ENCODE measurements at places on chromosomes 12 and 14. TPM values are rescaled to one million over a fixed set of nuclear protein-coding genes. Genes with fewer than 3 reads are reported as not detected.

Gene LAG3
- 1.0 TPM for total RNA-seq

- peaks cover 11% of the 10 kb centered on the region for H3K36me3 ChIP-seq
- H3K4me3 ChIP-seq, result no peak overlapping the region
- H3K4me1 ChIP-seq, result no peaks in the 10 kb centered on the region
- no peak for DNase-seq
- H3K27me3 ChIP-seq, result no peaks in the 10 kb centered on the region
These were observed 7.7 kb downstream of the TDP1 start for GRCh38 chr14:89963288-89963978.

- no peak for DNase-seq
- H3K36me3 ChIP-seq, result no peaks in the 10 kb centered on the region
- H3K27me3 ChIP-seq, result peaks cover 3% of the 10 kb centered on the region
- H3K4me1 ChIP-seq, result peaks cover 27% of the 10 kb centered on the region
- H3K27ac ChIP-seq, result peak overlapping the region; percentile 99
These were observed 485 bp downstream of the SENP1 start for GRCh38 chr12:48105321-48105866.

DNA sequence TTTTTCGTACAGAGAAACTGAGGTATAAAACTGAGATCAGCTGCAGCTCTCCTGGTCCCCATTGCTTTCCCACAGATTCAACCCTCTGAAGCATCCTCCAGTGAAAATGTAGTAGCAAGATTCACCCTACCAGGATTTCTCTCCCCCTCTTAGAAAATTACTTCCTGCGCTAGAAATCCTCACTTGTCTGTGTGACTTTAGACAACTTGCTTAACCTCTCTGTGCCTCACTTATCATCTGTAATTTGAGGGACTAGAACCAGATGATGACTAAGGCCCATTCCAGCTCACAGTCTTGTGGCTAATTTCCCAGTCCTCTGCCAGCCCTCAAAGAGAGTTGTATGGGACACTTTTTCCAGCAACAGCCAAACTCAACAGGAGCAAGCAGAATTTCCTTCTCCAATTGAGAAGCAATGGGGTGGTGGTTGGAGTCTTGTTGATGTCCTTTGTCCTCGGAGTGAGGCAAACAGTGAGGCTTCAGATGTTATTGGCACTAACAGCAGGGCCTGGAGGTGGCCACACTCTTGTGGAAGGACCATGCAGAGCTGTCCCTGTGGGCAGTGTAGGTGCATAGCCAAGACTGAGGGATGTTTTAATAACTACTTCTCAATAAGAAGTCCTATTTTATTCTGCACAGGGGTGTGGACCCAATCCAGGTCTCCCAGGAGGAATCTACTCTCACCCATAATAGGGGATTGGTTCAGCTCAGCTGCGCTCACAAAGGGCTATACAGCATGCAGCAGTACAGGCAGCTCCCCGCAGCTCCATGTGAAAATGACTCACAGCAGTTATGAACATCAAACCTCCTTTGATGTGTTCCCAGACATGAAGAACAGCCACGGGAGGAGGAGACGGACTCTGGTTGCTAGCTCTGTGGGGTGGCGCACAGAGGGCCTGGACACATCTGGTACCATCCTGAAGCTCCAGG, 200.1 kb downstream of the DAD1 start:
- H3K36me3 ChIP-seq, result no peaks in the 10 kb centered on the region
- DNase-seq, result no peak
- H3K4me3 ChIP-seq, result no peak overlapping the region
- H3K4me1 ChIP-seq, result peaks cover 49% of the 10 kb centered on the region

- H3K36me3 ChIP-seq, result no peaks in the 10 kb centered on the region
- no peak overlapping the region for H3K4me3 ChIP-seq
- H3K27me3 ChIP-seq, result no peaks in the 10 kb centered on the region
- DNase-seq, result no peak
- H3K27ac ChIP-seq, result no peak overlapping the region
These were observed 24.7 kb upstream of the P2RX4 start for GRCh38 chr12:121184984-121185889.
